ENCODE measurements at places on chromosomes 3 and 15.

DNA sequence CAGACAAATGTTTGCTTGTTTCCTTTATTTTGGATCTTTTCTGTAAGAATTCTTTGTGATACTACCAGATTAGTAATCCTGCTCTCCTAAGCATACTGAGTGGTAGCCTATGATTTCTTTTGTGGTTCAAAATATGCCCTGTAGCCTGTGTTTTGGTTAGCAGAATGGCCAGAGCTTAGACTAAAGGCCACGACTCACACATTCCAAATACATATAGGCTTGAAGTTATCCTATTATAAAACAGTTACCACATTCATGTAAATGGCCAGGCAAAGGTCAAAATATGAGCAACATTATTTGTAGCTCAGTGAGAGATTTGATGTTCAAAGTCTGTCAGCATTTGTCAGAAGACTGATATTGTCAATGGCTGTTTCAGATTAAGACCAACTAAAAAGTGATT, 84.5 kb downstream of the MITF start:
- no peak for DNase-seq

DNA sequence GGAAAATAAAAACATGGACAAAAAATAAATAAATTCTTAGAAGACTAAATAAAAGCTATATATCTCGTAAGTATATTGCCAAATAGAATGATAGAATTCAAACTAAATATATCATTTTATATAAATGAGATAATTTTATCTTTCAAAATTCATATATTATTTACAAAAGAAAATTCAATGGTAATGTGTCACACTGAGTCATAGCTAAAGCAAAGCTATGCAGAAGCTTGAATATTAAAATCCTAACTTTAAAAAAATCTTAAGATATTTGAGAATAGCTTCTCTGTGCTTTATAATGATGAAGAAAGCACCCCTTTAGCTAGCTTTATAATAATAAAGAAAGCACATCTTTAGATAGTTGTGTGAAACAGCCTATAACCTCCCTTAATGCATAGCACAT, 1010.8 kb downstream of the OTOL1 start:
- DNase-seq, result no peak

DNA sequence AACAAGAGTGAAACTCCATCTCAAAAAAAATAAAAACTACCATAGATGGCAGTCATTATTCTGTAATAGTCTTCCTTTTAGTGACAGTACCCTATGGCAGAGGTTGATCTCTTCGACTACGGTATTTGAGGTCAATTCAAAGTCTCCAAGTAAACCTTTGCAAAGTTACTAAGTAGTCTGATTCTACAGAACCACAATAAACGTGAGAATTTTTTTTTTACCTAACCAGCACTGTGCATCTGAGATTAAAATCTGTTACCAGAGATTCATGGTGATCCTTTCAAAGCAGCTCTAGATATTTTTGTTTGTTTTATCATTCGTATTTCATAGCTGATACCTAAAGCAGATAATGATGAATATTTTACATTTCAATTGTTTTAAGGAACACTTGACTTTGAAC, 86.6 kb upstream of the CHD2 start:
- no peak for DNase-seq

DNA sequence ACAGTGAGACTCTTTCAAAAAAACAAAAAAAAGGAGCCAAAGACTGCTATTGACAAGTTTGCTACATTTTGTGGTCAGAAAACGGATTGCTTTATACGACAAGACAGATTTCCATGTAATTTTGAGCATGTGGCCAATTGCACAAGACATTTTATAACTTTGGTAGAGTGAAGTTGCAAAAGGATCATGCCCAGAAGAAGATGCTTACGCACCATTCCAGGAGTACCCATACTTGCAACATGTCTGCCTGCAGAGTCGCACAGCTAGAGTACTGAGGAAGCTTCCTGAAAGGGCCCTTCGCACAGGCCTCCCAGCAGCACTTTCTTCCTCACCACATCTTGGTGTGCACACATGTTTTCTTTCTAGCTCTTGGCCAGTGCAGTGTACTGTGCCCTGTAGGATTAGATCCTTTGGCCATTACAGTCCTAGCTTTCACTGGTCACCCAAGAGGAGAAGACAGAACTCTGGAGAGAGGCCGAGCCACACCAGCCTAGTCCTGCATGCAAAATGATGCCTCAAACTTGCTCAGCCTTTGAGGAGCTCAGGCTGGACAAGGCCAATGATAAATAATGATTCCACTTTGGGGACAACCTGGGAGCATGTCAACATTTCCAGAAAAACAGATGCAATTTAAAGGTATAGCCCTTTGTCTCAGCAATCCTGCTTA, 11.7 kb downstream of the CHDH start:
- no peak for DNase-seq

GRCh38 chr3:44439499-44440295, 37.8 kb downstream of the ZNF445 start:
- peak; percentile 64 for DNase-seq

GRCh38 chr15:29104566-29104880, 165.1 kb downstream of the NSMCE3 start:
- no peak for DNase-seq

DNA sequence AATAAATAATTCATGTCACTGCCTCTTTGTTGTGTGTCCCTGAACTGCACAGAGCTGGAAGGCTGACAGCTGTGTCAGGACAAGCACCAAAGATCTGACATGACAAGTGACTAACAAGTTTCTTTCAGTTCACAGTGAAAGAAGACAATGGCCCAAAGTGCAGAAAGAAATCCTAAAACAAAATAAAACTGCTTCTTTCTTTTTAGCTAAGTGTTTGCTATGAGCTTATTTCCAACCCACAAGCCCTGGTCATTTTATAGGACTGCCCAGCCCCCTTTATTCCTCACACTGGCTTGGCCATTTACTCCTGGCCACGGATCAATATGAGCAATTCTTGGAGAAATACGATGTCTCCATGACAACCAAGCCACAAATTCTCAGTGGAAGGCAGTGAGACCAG, 238.5 kb downstream of the WDR72 start:
- no peak for DNase-seq

- no peak for DNase-seq
Observed at GRCh38 chr3:193938613-193939012, 197.3 kb upstream of the HES1 start.
